ENCODE measurements at places on chromosomes 6 and 20. TPM values are rescaled to one million over a fixed set of nuclear protein-coding genes. Genes with fewer than 3 reads are reported as not detected.

Gene TUBB
- 224 TPM for total RNA-seq

Gene SLC22A1
- 2.9 TPM for total RNA-seq

Gene PAK5
- not detected for total RNA-seq

Gene CRISP1
- not detected for total RNA-seq

Gene REM1
- total RNA-seq: 2.4 TPM

Gene PSORS1C2
- total RNA-seq: not detected

Gene NPBWR2
- not detected for total RNA-seq

Gene CFAP206
- total RNA-seq: 2.3 TPM

Gene PI16
- total RNA-seq: 1.2 TPM

Gene EMILIN3
- total RNA-seq: 0.61 TPM

Gene BPI
- total RNA-seq: not detected

Gene HSPA1L
- 1.5 TPM for total RNA-seq

Gene EFHC1
- total RNA-seq: 68.1 TPM

Gene MAP3K4
- total RNA-seq: 23.7 TPM

Gene HLA-DOB
- 6.4 TPM for total RNA-seq

Gene NUP43
- 22.4 TPM for total RNA-seq

Gene ZSCAN23
- total RNA-seq: 2.2 TPM

Gene C6orf118
- 48.3 TPM for total RNA-seq

Gene ZKSCAN3
- 3.3 TPM for total RNA-seq

Gene LY6G6C
- total RNA-seq: not detected

Gene MRAP2
- total RNA-seq: 0.57 TPM

Gene LINC00237
- total RNA-seq: not detected

Gene CST4
- total RNA-seq: not detected

Gene ZNF311
- 1.9 TPM for total RNA-seq

Gene GFOD1
- total RNA-seq: 23.9 TPM

Gene ZNF334
- 27.2 TPM for total RNA-seq

Gene DEFB129
- total RNA-seq: not detected

Gene ARMC12
- total RNA-seq: 0.54 TPM

Gene BMP2
- 36.8 TPM for total RNA-seq

Gene HDGFL1
- total RNA-seq: not detected

Gene ZBTB46
- 11.6 TPM for total RNA-seq

Gene BPIFB4
- total RNA-seq: not detected

Gene SPAG4
- 48.2 TPM for total RNA-seq

Gene CLPSL2
- not detected for total RNA-seq

Gene MYLK4
- 0.64 TPM for total RNA-seq

Gene PTPRK
- 59.0 TPM for total RNA-seq

Gene OLIG3
- not detected for total RNA-seq

Gene ROS1
- 132 TPM for total RNA-seq

Gene SLC22A16
- 1.7 TPM for total RNA-seq

Gene EYA2
- total RNA-seq: 7.0 TPM

Gene EFCAB8
- 0.10 TPM for total RNA-seq

Gene STMND1
- total RNA-seq: not detected

Gene VSX1
- total RNA-seq: not detected

Gene LTB
- not detected for total RNA-seq

Gene PDYN
- total RNA-seq: not detected
